ENCODE measurements at places on chromosomes 7 and 10. TPM values are rescaled to one million over a fixed set of nuclear protein-coding genes. Genes with fewer than 3 reads are reported as not detected.

The MEIG1 gene
- not detected for total RNA-seq

- H3K27me3 ChIP-seq = peaks cover 98% of the 10 kb centered on the region
- peaks cover 29% of the 10 kb centered on the region for H3K4me1 ChIP-seq
- H3K36me3 ChIP-seq = no peaks in the 10 kb centered on the region
- DNase-seq = no peak
- H3K27ac ChIP-seq = no peak overlapping the region
- no peak overlapping the region for H3K4me3 ChIP-seq
Observed at GRCh38 chr7:19119870-19120486, 2.5 kb upstream of the TWIST1 start.

DNA sequence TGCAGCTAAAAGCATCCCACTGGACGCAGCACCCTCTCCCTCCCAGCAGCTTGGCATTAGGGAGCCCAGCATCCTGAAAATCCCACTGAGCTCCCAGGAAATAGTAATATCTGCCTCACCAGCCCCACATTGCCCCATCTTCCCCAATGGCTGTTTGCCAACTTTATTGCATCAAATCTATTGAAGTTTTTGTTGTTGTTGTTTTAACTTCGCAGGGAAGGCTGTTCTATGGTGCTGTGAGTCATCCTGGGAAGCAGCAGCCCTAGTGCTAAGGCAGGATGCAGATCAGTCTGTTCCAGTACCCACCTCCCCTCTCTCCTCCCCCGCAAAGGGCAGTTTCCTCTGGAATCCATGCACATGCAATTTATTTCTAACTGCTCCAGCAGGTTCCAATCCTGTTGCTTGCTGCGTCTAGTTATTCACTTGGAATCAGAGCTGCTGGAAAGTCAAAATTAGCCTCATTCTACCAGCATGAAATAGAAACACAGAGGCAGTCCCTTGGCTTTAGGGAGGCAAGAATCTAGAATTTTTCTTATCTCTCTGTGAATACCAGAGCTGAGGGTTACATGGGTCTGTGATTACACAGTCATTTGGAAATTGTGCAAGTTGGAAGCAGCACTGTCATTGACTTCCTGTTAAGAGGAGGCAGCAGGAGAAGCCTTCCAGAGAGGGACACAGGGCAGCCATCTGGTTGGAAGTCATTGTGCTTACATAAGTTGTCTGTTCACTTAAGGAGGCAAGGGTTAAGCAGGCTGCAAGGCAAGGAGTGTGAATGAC, 115.9 kb upstream of the CACUL1 start:
- DNase-seq = no peak
- no peaks in the 10 kb centered on the region for H3K27me3 ChIP-seq
- no peaks in the 10 kb centered on the region for H3K36me3 ChIP-seq
- H3K27ac ChIP-seq = peak overlapping the region; percentile 44
- H3K4me1 ChIP-seq = peaks cover 31% of the 10 kb centered on the region

- no peak for DNase-seq
- H3K36me3 ChIP-seq = peaks cover 68% of the 10 kb centered on the region
- no peaks in the 10 kb centered on the region for H3K27me3 ChIP-seq
- no peak overlapping the region for H3K4me3 ChIP-seq
Observed at GRCh38 chr7:47300472-47301104, 281.3 kb downstream of the TNS3 start.

DNA sequence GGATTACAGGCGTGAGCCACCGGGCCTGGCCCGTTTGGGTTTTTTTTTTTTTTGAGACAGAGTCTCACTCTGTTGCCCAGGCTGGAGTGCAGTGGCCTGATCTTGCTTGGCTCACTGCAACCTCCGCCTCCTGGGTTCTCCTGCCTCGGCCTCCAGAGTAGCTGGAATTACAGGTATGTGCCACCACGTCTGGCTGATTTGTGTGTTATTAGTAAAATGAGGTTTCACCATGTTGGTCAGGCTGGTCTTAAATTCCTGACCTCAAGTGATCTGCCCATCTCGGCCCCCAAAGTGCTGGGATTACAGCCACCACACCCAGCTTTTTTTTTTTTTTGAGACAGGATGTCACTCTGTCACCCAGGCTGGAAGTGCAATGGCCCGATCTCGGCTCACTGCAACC, 5.9 kb upstream of the BAIAP2L1 start:
- H3K4me3 ChIP-seq = no peak overlapping the region
- DNase-seq = no peak
- no peaks in the 10 kb centered on the region for H3K4me1 ChIP-seq
- H3K27me3 ChIP-seq = peaks cover 28% of the 10 kb centered on the region

DNA sequence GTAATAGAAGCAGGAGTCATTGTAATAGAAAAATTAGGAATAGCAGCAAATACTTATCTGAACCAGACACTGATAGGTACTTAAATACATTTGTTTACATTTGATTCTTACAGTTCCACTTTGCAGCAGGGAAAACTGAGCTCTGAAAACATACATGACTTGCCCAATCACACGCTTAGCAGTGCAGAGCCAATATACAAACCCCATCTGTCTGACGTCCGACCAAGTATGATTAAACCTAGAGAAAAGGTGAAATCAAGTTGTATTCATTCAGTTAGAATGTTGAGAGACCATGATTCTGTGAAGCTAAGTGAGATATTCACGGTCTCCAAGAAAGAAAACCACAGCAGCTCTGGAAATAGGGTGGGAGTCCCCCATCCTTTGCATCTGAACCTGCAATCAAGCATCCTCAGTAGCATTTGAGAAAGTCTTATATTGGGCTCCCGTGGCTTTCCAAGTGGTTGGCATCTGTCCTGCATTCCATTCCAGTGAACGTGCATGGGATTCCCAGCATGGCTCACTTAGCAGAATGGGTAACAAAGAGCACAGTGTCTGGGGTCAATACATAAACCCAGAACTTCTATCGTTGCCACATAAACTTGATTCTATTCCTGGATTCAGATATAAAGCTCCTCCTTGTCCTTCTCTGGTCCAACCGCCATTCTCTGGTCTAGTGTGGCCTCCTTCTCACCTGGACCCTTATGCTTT, 148.7 kb upstream of the RSU1 start:
- peaks cover 8% of the 10 kb centered on the region for H3K27me3 ChIP-seq
- H3K4me3 ChIP-seq = no peak overlapping the region
- H3K36me3 ChIP-seq = no peaks in the 10 kb centered on the region
- no peak for DNase-seq

GRCh38 chr7:37853468-37853867, 5.1 kb downstream of the NME8 start:
- peaks cover 25% of the 10 kb centered on the region for H3K27me3 ChIP-seq
- H3K27ac ChIP-seq = no peak overlapping the region
- no peaks in the 10 kb centered on the region for H3K36me3 ChIP-seq
- H3K4me1 ChIP-seq = no peaks in the 10 kb centered on the region
- H3K4me3 ChIP-seq = no peak overlapping the region

GRCh38 chr7:2809903-2810625, 34.0 kb downstream of the GNA12 start:
- H3K27ac ChIP-seq = peak overlapping the region; percentile 84
- H3K4me1 ChIP-seq = peaks cover 88% of the 10 kb centered on the region
- H3K36me3 ChIP-seq = no peaks in the 10 kb centered on the region
- H3K4me3 ChIP-seq = no peak overlapping the region

DNA sequence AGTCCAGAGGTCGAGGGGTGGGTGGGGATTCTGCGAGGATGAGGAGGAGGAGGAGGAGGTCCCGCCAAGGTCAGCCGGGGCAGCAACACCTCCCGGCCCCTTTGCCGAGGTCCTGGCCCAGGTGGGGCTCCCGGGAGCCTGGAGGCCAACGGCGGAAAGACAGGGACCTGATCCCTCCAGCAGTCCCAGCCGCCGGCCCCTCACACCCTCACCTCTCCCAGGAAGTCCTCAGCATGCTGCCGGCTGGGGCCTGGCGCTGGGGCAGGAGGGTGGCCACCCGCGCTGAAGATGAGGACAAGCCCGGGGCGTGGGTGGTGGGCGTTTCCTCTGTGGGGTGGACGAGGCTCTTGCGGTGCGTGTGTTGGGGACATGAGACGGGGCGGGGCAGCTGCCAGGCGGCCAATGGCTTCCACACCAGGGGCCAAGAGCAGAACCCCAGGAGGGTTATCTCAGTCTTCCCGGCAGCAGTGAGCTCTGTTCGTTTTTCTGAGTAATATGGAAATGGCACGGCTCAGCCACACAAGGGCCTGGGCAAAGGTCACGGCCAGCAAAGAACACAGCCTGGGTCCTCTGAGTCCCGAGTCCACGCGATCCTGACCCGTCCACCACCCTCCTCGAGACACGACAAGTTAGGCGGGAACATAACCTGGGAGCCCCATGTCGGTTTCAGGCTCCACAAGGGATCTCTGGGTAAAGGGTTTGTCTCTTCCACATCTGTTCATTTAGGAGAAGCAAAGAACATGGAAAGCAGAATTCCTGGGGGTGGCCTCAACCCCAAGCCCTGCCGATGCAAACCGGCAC, 82.9 kb upstream of the PDGFA start:
- peak overlapping the region; percentile 85 for H3K27ac ChIP-seq
- no peaks in the 10 kb centered on the region for H3K27me3 ChIP-seq
- H3K36me3 ChIP-seq = peaks cover 3% of the 10 kb centered on the region
- peak overlapping the region; percentile 40 for H3K4me3 ChIP-seq
- no peak for DNase-seq

DNA sequence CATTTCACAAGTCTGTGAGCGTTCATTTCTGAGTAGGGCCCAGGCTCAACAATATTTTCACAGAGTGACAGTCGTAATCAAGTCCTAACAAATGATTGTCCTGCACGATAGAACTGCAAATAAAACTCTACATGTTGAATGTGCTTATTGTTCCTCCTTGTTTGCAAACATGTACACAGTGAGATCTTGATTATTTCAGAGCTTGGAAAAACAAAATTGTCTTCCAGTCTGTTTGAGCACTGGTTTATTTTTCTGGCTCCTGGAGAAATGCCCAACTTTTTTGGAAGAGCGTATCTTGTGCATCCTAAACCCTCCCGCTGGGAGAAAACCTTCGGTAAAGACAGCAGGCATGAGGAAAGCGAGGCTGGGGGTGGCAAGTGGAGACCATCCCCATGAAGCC, 91.1 kb downstream of the TEX36 start:
- H3K4me1 ChIP-seq = no peaks in the 10 kb centered on the region
- no peak overlapping the region for H3K4me3 ChIP-seq
- H3K27ac ChIP-seq = no peak overlapping the region
- H3K36me3 ChIP-seq = no peaks in the 10 kb centered on the region
- no peak for DNase-seq

- H3K27me3 ChIP-seq = peaks cover 39% of the 10 kb centered on the region
- no peaks in the 10 kb centered on the region for H3K36me3 ChIP-seq
- H3K27ac ChIP-seq = no peak overlapping the region
- H3K4me1 ChIP-seq = peaks cover 11% of the 10 kb centered on the region
- DNase-seq = no peak
Observed at GRCh38 chr10:103555712-103556111, 62.2 kb downstream of the NEURL1 start.

DNA sequence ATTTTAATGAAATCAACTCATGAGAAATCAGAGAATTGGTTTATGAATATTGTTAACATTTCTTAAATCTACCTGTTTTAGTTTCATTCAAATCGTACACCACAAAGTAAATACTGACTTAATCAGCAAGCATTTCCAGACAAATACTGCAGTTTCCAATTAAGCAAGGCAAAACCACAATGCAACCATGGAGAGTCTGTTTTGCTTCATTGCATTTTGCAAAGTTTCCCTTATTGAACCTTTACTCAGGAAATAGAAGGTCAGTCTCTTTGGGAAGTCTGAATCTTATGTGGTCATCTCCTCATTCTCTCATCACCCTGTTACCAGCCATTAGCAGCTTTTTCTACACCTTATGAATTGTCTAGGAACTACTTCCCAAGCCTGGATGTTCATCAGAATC, 400.5 kb downstream of the IPMK start:
- H3K4me3 ChIP-seq = no peak overlapping the region
- no peaks in the 10 kb centered on the region for H3K36me3 ChIP-seq
- no peak overlapping the region for H3K27ac ChIP-seq
- no peaks in the 10 kb centered on the region for H3K4me1 ChIP-seq
- no peak for DNase-seq
- no peaks in the 10 kb centered on the region for H3K27me3 ChIP-seq

DNA sequence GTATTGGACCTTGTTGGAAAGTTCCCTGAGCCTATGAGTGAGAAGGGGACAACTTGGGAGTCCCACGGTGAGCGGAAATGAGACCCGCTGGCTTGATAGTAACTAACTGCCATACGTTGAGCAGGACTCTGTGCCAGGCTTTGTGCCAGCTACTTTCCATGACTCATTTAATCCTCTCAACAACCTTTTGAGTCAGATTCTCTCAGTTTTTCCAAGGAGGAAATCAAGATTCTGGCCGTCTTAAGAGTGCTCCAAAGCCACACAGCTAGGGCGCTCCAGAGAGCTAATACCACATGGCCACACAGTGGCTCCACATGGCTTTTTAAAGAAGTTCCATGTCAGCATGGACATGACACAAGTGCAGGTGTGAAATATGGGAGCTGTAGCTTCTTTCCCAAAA, 55.7 kb downstream of the NOD1 start:
- H3K27ac ChIP-seq = no peak overlapping the region
- no peak for DNase-seq
- H3K4me1 ChIP-seq = no peaks in the 10 kb centered on the region
- no peak overlapping the region for H3K4me3 ChIP-seq
- no peaks in the 10 kb centered on the region for H3K27me3 ChIP-seq
- H3K36me3 ChIP-seq = peaks cover 39% of the 10 kb centered on the region

DNA sequence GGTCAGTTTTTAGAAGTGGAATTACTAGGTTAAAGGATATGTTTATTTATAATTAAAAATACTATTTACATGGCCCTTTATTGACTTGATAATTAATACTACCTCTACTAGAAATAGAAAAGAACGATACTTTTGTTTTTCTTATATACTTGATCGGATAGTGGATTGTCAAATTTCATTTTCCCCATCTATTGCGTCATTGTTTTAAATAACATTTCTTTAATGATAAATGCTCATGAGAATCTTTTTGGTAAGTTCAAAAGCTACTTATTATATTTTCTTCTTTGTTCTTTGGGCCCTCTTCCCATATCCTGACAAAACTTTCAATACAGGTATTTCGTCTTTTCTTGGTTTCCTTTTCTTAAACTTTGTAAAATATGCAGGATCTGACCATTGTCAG, 392.4 kb downstream of the PHF14 start:
- no peaks in the 10 kb centered on the region for H3K36me3 ChIP-seq
- H3K4me1 ChIP-seq = no peaks in the 10 kb centered on the region
- no peak overlapping the region for H3K4me3 ChIP-seq
- H3K27ac ChIP-seq = no peak overlapping the region
- no peaks in the 10 kb centered on the region for H3K27me3 ChIP-seq

Data from left ventricle myocardium inferior (tissue), 1 donor.